Dorsolateral prefrontal cortex (tissue), 122 donors: ENCODE measurements at places on chromosomes 16 and 17.
A peak's percentile ranks its signal among the peaks of the same experiment; 100 is the strongest.

- DNase-seq = no peak
These were observed 112.1 kb downstream of the BANP start for GRCh38 chr16:88063211-88063773.

DNA sequence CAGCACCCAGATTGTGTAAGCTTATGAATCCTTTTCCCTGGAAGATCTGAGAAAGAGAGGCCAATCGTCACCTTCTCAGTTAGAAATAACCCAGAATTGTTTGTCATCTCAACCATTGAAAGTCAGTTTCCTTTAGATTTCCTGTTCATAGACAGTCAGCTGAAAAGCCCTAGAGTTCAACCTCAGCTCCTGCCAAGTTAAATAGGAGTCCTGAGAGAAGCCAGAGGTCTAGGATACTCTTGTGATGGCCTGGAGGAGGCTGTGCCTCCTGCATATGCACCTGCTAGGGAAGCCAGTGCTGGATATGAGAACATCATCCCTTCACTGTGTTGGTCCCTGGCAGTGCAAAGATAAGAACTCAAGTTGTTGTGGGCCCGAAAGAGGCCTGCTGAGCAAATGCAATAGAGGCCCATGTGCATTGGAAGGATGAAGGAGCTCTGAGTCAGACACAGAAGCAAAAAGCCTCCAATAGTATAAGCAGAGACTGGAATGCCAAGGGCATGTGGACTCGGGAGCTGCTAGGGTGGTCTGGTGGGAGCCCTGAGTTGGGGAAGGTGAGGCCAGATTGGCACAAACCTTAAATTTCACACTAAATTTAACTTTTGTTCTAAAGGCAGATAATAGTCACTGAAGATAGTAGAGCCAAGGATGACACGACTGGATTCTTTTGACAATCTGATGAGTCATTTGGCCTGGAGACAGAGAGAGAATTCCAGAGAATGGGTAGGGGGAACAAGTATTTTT, 520.9 kb upstream of the CDH5 start:
- DNase-seq = no peak

DNA sequence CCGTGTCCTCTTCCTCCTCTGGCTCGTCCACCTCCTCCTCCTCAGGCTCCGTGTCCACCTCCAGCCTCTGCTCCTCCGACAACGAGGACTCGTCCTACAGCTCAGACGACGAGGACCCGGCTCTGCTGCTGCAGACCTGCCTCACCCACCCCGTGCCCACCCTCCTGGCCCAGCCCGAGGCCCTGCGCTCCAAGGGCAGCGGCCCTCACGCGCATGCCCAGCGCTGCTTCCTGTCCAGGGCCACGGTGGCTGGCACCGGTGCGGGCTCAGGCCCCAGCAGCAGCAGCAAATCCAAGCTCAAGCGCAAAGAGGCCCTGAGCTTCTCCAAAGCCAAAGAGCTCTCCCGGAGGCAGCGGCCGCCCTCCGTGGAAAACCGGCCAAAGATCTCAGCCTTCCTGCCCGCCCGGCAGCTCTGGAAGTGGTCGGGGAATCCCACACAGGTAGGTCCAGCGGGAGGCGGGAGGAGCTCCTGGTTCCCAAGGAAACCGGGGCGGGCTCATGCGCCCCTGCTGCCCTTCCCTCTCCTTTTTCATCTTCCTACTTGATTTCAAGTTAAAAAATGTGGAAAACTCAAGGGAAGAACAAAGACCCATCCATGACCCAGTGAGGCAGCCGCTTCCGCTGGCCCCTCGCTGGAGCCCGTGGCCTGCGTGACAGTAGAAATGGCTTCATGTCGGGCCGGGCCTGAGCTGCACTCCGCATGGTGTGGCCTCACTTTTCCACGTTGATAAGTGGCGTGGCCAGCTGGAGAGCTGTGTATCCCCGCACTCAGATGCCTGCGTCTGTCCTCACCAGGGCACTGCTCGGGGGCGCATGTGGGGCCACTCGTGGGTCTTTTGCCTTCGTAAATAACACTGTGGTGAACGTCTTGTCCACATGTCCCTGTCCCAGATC, 50.7 kb downstream of the ACTG1 start:
- DNase-seq = no peak

GRCh38 chr17:7839190-7839875, 5.3 kb downstream of the KDM6B start:
- no peak for DNase-seq

- no peak for DNase-seq
These were observed 793.3 kb upstream of the GOT2 start for GRCh38 chr16:59527206-59527997.

DNA sequence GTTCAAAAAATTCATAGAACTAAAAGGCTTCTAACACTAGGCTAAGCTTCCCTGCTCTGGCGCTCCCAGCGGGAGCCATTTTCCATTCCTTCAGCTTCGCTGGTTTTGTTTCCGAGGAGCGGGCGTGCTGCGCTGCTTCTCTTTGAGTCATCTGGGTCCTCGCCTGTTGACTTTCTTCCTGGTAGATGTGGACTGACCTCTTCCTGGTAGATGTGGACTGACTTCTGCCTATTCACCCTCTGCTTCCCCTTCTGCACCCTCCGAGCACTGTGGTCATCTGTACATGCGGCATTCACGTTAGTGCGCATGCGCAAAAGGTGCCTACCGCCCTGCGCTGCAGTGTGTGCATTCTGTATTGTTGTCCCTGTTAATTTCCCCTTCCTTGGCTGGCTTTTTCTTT, 40.8 kb upstream of the SEC14L1 start:
- peak; percentile 52 for DNase-seq

- no peak for DNase-seq
These were observed 27.4 kb upstream of the C1QL1 start for GRCh38 chr17:44995436-44996001.

GRCh38 chr17:142876-143784, 5.8 kb downstream of the SCGB1C2 start:
- no peak for DNase-seq

GRCh38 chr17:78130090-78130436, 508 bp upstream of the TMC8 start:
- no peak for DNase-seq

DNA sequence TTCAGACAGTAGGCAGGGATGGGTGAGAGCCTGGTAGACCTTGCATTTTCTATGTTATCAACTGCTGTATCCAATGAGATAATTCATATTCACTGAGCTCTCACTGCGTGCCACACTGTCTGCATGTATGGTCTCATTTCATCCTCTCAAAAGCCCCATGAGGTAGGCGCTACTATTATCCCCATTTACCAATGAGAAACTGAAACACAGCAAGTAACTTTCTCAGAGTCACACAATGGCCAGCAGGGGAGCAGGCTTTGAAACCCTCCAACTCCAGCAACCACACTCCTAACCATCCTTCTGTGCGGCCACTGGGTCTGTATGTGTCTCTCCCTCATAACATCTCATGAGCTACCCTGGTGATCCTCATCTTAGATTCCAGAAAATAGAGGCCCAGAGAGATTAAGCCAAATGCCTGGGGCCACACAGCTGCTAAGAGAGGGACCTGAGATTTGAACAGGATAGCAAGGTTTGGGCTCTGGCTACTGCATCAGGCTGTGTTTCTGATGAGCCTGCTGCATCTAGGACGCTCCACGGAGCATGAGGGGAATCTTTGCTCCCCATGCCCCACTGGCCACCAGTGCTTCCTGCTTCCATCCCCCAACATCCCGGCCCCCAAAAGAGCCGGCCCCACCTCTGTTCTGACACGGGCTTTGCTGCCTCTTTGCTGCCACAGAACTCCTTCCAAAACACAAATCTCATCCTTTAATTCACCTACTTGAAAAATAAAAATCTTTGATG, 3.2 kb downstream of the CCR7 start:
- DNase-seq = no peak

DNA sequence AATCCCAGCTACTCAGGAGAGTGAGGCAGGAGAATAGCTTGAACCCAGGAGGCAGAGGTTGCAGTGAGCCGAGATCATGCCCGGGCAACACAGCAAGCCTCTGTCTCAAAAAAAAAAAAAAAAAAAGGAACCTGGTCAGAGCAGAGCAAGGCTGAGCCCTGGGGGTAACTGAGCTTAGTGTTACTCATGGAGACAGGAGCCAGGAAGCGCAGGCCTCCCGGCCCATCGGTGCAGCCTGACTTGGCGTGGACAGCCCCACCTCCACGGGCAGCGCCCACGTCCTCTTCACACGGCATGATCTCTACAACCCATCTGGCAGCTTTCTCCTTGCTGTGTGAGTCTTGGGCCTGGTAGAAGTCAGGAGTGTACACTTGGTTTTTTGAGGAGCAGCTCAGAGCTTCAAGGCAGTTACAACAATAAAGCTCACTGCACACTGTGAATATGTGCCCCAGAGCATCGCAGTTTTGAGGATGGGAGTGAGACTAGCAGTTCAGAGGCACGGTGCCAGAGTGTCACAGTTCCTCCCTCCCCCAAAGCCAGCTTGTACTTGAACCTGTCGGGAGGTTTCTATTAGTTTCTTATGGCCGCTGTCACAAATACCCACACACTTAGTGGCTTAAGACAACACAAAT, 129.9 kb downstream of the RAP1GAP2 start:
- no peak for DNase-seq

DNA sequence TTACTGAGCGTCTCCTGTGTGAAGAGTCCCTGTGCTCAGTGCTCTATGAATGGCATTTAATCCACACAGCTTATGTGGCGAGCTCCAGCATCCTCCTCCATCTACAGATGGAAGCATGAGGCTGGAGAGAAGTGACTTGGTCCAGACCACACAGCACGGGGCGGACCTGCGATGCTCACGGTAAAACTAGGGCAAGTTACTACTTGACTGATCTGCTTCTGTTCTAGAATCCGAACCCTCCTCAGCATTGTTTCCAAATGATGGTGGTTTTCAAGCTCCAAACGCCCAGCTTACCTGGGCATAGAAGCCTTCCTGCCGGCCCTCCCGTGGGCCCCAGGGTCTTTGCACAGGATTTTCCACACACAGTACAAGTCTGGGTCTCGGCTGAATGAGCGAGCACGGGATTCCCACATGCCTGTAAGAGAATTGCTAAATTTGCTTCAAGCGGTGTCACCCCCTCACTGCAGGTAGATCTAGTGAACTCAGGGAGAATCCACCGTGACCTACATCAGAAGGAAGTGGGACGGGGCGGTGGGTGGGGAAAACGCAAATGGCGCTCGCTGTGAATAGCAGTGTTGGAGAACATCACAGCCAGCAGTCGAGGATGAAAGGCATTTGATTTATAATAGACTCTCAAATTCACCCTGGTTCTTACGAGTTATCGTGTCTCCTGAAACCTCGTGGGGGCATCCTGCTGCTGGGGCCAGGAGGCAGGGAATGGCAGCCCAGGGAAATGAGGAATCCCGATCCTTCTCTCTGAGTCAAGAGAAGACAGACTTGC, 101.1 kb downstream of the CMIP start:
- no peak for DNase-seq

DNA sequence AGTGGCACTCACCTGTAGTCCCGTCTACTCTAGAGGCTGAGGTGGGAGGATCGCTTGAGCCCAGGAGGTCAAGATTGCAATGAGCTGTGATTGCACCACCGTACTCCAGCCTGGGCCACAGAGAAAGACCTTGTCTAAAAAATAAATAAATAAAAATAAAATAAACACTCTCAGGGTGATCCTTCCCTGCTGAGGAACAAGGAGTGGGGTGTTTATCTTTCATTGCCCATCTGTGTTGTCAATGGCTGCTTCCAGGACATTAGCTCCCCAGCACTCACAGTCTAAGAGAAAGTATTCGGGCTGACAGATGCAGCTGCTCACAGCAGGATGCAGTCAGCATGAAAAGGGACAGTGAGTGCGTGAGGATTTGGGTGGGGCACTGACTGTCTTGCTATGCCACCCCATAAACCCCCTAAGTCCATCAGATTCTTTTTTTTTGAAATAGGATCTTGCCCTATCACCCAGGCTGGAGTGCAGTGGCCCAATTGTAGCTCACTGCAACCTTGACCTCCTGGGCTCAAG, 31.3 kb upstream of the RBBP6 start:
- DNase-seq = no peak

GRCh38 chr16:49598383-49599170, 225.0 kb downstream of the C16orf78 start:
- DNase-seq = no peak

GRCh38 chr17:74770498-74771318, 5.4 kb downstream of the NAT9 start:
- no peak for DNase-seq

GRCh38 chr16:47627085-47627639, 166.0 kb downstream of the PHKB start:
- DNase-seq = no peak

DNA sequence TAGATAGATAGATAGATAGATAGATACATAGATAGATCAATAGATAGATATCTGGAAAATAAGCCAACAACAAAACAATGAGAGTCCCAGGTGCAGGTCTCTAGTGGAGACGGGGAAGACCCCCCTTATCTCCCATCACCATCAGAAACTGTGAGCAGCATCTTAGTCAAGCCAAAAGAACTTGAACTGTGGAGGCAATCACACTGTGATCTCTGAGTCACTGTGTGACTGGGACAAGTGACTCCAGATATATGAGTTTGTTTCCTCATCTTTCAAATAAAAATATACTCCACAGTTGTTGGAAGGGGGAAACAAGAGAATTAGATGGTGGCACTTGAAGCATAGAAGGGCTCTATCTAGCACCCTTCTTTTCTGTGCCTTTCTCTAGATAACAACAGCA, 42.1 kb downstream of the NOG start:
- no peak for DNase-seq

- no peak for DNase-seq
These were observed 10.8 kb downstream of the EXOC7 start for GRCh38 chr17:76092526-76093413.

DNA sequence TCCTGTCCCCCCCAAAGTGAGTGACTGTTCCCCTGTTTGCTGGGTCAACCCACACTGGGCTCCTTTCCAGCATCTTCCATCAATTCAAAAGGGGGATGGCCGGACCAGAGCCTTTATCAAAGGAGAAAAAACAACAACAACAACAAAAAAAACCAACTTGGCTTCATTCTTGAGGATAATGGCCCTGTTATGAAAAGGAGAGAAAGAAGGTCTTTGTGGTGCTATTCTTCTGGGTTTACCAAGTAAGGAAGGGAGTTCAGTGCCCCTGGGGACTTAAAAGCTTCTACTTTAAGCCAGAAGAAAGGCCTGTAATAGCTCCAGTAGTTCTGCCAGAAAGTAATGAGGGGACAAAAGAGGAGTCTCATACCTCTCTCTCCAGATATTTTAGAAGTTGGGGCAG, 71.5 kb downstream of the RGS9 start:
- DNase-seq = no peak
